ENCODE measurements at places on chromosomes 12 and 14.

- no peak for DNase-seq
Observed at GRCh38 chr12:79850610-79851299, 84.1 kb downstream of the PPP1R12A start.

GRCh38 chr12:51432921-51433320 lies 8.3 kb downstream of the SLC4A8 start:
- no peak for DNase-seq

GRCh38 chr14:38107216-38107631 lies 100.5 kb upstream of the SSTR1 start:
- no peak for DNase-seq

DNA sequence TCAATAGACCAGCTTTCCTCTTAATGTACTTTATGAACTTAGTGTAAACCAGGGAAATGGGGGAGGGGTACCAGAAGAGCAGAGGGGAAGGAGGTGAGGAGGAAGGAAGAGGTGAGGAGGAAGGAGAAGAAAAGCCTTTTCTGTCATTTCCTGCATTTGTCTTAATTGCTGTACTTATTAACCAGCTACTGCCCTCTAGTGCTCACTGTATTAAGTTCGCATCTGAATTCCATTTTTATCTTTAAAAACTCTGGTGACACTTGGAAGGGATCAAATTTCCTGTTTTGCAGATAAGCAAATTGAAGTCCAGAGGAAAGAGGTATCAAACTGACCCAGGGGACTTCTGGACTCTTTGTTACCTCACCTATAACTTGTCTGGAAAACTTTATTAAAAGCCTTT lies 22.2 kb downstream of the MANSC1 start:
- DNase-seq = peak; percentile 80

DNA sequence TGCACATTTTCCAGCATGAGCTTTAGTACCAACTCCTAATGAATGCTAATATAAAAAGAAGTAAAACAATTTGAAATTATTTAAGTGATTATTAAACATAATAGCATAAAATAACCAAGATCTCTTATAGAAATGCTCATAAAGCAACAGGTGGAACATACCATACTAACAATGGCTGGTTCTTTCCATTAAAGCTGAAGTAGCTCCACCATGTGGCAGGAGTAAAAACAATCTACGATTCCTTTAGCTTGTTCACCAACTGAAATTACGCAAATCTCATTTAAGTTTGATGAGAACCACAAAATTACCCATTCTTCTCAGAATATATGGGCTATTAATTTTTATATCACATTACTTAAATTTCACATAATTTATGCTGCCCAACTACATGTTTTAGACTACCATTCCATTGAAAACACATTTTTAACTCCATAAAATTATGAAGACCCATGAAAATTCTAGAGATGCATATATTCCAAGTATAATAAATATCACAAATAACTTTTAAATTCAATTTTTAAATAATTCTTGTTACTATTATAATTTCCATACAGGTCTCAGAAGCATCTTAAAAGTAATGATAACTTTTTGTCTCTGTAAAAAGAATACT lies 213.6 kb downstream of the DAD1 start:
- peak; percentile 80 for DNase-seq

GRCh38 chr12:101939306-101939705 lies 61.9 kb downstream of the DRAM1 start:
- peak; percentile 44 for DNase-seq

DNA sequence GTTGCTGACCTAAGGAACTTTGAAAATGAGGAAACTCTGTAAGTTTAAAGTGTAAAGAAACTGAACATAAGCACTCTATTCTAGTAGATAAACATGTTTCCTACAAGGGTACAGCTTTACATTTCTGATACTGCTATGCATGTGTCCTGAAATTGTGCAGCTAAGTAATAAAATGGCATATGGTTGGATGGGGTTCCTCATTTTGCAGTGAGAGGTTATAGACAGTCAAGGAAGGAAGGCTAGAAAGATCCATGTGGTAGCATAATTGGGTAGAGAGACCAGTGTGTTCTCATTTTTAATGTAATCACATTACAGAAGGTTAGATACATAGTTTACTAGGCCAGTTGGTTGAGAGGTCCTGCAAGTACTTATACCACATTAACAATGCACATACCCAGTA lies 477.0 kb downstream of the TMEM121 start:
- no peak for DNase-seq

GRCh38 chr12:94149781-94150239 lies 1.4 kb downstream of the PLXNC1 start:
- DNase-seq = peak; percentile 22

- DNase-seq = peak; percentile 78
Observed at GRCh38 chr12:93918262-93918661, 230.1 kb upstream of the PLXNC1 start.

DNA sequence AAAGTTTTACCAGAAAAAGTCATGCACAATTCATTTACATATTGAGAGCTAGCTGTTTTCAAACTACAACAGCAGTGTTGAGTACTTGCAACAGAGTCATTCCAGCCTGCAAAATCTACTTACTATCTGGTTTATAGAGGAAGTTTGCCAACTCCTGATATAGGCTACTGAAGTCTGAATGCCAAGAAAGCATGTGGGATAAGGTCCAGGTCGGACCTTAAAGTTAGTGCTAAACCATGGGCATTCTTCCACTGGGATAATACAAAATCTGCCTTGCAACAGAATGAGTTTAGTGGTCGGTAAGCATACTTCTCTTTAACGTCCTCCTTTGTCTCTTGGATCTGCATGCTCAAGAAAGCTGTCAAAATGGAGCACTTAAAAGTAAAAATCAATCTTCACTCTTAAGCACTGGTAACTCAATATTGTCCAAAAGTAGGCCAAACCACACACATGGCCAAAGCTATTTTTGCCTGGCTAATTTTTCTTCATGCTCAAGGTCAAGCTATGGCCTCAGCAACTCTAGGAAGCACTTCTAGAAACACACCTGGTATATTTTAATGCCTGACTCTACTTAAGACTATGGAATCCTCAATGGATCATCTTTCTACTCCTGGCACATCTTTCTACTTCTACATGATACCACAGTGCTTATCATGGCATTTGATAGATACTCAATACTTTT lies 364.9 kb upstream of the KITLG start:
- DNase-seq = peak; percentile 82

DNA sequence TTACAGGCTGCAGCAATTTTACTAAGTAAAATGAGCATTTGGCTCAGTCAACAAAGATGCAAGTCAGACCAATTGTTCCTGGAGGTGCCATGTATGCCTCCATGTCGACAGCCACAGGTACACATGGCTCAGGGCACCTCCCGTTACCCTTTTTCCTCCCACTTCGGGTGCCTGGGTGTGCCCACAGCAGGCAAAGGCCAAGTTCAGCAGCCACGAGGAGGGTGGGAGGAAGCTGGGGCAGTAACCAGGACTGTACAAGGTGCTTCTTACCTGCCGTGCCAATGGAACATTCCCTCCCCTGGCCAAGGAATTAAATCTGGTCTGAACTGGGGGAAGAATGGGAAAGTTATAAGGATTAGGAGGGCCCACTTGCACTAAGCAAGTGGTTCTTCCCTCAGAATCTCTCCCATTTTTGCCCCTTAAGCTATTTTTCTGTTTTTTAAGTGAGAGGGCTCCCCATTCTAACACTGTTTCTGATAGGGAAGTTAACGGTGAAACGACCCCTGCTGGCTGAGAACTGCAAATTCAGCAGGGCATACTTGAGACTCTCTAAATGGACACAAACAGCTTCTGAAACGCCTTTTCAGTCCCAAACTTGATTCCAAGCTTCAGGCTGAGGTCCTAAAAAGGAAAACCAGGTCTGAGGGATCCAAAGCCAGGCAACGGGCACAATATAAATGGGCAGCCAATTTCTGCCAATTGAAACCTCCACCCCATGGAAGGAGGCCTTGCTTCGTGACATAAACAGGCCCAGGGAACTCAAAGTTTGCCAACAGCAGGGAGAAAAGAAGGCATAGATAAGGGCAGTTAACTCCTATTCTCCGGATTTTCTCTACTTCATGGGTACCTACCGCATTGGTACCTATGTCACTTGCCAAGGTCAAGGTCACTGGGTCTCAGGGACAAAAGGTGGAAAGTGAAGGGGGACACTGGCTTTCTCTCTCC lies 24.8 kb downstream of the CLECL1 start:
- peak; percentile 76 for DNase-seq

- peak; percentile 28 for DNase-seq
Observed at GRCh38 chr12:81759190-81760051, at the start of gene PPFIA2. TSS of gene PPFIA2 (minus strand) at chr12:81759350.

All from cardiac fibroblast (primary cell).